ENCODE measurements at places on chromosomes 5 and 9.

- DNase-seq, result no peak
These were observed 292.8 kb downstream of the SLF1 start for GRCh38 chr5:94911276-94911675.

DNA sequence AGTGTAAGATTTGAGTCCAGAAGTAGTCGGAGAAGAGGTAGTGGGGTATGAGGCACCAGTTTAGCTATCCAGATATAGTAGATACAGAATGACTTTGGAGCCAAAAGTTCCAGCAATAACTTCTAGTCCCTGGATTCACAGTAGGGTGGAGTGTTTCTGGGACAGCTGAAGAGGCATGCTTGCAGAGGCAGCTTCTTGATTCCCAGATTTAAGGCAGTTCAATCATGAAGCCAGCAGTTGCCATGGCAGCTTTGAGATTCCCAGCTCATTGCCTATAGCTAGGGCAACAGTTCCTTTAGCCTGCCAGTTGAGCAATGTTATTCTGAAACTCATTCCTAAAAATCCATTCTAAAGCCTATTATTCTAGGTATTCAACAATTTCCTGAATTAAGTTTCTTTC, 79.2 kb downstream of the LIX1 start:
- DNase-seq, result no peak

DNA sequence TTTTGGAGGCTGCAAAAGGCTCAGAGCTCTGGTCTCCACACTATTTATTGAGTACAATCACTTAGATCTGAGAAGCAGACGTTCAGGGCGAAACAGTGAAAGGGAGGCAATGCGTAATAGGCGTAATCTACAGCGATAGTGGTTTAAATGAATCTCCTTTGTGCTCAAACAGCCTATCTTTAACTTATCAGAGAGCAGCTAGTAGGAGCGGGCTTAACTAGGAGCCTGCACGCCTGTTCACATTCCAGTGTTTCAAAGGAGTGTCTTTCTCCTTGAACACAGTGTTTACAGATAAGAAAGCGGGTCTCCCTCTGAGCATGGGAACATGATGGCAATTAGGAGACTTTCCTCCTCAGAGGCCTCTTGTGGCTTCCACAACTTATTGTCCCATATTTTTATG, 49.4 kb downstream of the AP3B1 start:
- DNase-seq, result no peak

DNA sequence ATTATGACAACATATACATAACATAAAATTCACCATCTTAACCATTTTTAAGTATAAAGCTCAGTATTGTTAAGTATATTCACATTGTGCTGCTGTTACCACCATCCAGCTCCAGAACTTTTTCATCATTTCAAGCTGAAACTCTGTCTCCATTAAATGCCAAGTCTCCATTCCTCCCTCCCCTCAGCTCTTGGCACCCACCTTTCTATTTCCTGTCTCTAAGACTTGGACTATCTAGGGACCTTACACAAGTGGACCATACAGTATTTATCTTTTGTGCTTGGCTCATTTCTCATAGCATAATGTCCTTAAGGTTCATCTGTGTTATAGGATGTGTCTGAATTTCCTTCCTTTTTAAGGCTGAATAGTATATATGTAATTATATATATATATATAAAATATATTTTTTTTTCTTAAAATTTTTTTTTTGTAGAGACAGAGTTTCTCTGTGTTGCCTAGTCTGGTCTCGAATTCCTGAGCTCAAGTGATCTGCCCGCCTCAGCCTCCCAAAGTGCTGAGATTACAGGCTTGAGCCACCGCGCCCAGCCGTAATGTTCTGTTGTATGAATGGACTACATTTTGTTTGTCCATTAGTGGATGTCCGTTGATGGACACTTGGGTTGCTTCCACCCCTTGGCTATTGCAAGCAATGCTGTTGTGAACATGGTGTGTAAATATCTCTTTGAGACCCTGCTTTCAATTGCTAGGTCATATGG, 72.3 kb downstream of the EHMT1 start:
- DNase-seq, result no peak

GRCh38 chr5:126939887-126940286, 90.5 kb downstream of the MARCHF3 start:
- no peak for DNase-seq

DNA sequence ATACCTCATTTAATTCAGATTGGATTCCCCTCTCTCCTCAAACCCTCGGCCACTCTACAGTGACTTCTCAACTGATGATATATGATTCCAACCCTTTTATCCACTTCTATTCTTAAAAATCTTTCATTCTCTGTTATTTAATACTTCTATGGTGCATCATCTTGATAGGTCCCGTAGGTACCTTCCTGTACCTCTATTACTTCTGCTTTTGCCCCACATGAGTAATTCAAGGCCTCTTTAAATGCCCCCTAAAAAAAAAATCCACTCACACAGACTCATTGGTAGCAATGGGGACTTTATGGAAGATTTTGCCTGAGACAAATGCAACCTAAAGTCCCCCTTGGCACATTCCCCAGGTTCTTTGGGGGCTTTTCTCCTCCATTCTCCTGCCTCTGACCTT, 54.3 kb downstream of the FAM81B start:
- DNase-seq, result no peak

GRCh38 chr5:68370196-68370595, 154.6 kb downstream of the PIK3R1 start:
- no peak for DNase-seq

GRCh38 chr5:129384736-129385135, 75.4 kb upstream of the ADAMTS19 start:
- DNase-seq, result no peak

GRCh38 chr9:10674586-10674985, 61.8 kb upstream of the PTPRD start:
- DNase-seq, result no peak

- DNase-seq, result no peak
These were observed 9.4 kb downstream of the OTULINL start for GRCh38 chr5:14590949-14591348.

DNA sequence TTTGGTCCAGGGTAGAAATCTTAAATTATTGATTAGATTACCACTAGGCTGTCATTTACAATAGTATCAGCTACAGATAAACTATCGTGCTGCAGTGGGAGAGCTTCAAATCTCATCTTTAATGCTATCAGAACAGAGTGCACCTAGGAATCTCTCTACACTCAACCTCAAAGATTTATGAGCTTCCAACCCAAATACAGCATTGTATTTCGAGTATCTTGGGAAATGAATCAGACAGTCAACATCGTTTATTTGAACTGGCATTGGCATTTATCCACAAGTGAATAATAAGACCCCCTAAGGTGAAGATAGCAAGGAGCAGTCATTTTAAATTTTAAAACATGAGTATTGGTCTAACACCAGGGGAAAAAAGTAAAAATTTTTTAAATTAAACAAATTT, 1203.2 kb downstream of the CDH12 start:
- no peak for DNase-seq

DNA sequence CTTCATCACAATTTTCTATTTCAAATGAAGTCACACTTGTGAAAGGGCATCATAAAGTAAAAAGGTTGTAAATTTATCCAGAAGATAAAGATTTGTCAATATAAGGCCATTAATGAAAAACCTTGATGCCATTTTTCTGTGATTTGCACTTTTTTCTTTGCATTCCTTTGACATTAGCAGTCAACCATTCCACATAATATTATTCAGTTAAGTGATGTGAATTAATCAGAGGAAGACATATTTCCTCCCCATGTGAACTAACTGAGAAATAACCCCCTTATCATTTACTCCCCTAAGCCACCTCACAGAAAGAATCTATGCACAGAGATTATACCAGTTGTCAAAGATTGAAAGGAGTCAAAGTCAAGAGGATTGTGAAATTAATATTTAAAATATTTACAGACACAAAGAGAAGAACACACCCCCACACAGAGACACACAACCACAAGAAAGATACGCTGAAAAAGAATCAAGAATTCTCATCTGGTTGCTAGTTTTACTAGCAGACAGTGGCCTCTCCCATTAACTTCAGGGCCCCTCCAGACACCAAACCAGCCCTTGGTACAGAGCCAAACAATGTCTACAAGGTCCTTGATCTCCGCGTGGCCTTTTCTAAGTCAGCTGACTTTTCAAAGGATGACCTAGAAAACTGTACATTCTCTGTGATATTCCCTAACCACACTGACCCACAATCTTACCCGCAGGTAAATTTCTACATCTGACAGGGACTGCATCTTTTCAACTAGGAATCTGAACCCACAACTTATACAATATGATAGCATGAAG, 29.5 kb downstream of the GNAQ start:
- no peak for DNase-seq

DNA sequence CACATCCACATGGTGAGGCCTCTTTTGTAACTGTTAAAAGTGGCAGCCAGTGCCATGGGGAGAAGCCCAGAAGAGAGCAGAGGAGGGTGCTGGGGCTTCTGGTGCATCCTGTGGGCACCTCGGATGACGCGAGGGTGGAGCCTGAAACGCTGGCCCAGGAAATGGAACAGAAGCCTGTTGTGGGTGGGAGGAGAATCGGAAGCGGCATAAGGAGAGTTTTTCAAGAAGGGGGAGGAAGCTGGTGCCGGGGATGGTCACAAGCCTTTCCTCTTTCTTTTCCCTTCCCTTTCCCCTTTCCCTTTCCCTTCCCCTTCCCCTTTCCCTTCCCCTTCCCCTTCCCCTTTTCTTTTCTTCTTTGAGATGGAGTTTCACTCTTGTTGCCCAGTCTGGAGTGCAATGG, 12.9 kb downstream of the ANKRD33B start:
- no peak for DNase-seq

GRCh38 chr5:179731791-179732411, 721 bp upstream of the MAML1 start:
- no peak for DNase-seq

DNA sequence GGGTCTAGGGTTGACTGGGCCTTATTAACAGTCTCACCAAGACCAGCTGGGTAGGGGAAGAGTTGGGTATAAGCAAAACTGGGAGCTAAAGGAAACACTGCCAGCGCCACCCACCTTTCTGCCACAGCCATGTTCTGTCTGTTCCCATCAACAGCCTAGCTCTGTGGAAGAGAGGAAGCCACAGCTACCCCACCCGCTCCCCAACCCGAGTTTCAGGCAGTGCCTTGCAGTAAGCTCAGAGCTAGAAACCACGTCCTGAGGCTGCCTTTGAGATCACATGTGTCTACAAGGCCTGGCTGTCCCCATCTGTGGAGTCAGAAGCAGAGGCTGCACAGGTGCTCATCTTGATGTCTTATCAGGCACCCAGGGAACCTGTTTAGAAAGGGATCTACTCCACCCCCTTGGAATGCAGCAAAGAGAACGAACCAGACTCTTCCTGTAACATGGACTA, 15.3 kb downstream of the HNRNPH1 start:
- peak; percentile 61 for DNase-seq

DNA sequence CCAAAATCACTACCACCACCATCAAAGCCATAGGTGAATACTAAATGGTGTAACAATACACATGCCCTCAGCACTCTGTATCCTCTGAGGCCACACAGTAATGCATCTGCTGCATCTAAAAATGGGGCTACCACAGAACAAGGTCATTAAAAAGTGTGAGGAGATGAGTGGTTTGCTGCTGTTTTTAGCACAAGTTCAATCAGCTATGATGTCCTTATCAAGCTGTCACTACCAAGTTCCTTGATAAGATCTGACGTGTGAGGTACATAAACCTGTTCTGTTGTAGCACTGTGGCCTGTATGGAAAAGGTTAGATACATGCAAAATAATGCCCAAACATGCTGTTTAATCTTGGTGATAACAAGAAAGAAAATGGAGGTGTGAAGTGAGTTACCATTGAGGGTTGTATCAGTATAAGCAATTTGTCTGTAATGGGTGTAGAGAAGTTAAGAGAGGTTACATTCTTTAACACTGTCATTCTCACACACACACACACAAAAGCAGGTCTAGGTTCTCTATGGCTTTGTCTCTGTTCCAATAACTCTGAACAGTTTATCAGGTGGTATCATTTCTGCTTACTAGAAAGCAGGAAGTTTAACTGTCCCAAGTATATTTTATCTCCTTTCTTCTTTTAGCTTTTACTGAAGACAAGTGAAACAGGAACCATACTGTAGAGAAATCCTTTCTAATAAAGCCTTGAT, 252.9 kb downstream of the CWC27 start:
- DNase-seq, result peak; percentile 10

DNA sequence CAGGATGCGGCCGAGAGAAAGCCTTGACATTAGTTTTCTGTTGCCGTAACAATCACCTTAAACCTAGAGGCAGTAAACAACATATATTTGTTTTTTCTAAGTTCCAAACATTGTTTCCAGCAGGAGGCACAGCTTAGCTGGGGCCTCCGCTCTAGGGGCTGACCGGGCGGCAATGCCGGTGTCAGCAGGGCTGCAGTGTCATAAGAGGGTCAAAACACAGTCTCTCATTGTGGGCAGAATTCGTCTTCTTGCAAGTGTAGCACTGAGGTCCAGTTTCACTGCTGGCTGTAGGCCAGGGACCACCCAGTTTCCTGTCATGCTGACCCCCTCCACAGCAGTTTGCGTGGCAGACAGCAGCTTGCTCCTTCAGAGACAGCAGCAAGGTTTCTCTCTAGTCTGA, 186.2 kb downstream of the PJA2 start:
- no peak for DNase-seq

GRCh38 chr5:113090336-113091106, 113.9 kb downstream of the DCP2 start:
- DNase-seq, result no peak

DNA sequence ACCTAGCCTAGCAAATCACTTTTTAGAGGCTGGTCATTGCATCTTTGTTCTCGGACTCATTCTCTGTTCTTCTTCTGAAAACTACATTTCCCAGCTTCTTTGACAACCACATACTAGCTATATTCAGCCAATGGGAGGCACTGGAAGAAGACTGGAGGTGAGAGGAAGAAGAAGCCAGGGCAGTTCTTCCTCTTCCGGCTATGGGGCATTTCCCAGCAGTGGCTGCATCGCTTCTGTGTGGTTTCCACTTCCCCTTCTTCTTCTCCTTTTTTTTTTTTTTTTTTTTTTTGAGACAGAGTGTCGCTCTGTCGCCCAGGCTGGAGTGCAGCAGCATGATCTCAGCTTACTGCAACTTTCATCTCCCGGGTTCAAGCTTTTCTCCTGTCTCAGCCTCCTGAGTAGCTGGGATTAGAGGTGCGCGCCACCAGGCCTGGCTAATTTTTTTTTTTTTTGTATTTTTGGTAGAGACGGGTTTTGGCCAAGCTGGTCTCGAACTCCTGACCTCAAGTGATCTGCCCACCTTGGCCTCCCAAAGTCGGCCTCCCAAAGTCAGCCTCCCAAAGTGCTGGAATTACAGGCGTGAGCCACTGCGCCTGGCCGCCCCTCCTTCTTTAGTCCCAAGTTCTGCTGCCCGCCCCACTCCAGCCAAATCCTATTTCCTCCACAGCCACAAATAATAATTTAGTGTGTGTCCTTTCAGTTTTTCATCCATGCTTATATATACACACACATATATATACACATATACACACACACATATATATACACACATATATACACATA, 6.9 kb upstream of the UBAP1 start:
- DNase-seq, result peak; percentile 79

DNA sequence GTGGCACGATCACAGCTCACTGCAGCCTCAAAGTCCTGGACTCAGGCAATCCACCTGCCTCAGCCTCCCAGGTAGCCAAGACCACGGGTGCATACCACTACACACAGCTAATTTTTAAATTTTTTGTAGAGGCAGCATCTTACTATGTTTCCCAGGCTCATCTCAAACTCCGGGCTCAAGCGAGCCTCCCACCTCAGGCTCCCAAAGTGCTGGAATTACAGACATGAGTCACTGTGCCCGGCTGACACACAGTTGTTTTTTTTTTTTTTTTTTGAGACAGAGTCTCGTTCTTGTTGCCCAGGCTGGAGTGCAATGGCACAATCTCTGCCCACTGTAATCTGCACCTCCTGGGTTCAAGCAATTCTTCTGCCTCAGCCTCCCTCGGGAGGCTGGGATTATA, 70.1 kb upstream of the CNOT6 start:
- no peak for DNase-seq

Measured in CD4-positive, alpha-beta T cell treated with Interleukin-12 subunit alpha and Interleukin-12 subunit beta, for 1 hour (primary cell).